ENCODE measurements at places on chromosomes 13 and 19. TPM values are rescaled to one million over a fixed set of nuclear protein-coding genes. Genes with fewer than 3 reads are reported as not detected.

Gene ZIM2
- not detected for total RNA-seq

GRCh38 chr19:56476651-56477428, at the start of gene ZNF667:
TSS of gene ZNF667 (minus strand) at chr19:56477345. CDS start at chr19:56462370, 14,975 bp downstream.
- no peak for DNase-seq

Gene C19orf25
- total RNA-seq, result 15.8 TPM

Gene RPS5
- total RNA-seq, result 1,646 TPM

Gene TEX29
- total RNA-seq, result 0.52 TPM

Gene PLEKHF1
- total RNA-seq, result 37.5 TPM

Gene RUBCNL
- total RNA-seq, result 0.69 TPM

- DNase-seq, result no peak
Measured at GRCh38 chr13:41675306-41675705, 218.0 kb downstream of the RGCC start.

Gene KLK5
- not detected for total RNA-seq

DNA sequence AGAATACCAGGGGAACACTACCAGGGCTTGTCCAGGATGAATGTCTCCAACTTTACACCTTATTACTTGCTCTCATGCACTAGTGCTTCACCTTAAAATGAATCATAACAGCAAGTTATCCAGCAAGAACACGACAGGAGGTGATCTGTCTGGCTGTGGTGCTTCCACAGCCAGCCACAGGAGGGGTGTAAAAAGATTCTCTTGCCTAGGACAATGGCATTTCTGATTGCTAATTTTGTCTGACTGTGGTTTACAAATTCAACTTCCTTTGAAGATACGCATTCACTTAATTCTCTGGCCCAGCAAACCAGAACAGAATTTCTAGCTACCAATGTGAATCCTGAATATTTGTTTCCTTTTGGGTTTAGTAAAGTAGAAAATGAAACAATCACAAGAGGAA, 23.1 kb upstream of the COG3 start:
- no peak for DNase-seq

GRCh38 chr13:35920816-35921215, 210.4 kb downstream of the DCLK1 start:
- no peak for DNase-seq

DNA sequence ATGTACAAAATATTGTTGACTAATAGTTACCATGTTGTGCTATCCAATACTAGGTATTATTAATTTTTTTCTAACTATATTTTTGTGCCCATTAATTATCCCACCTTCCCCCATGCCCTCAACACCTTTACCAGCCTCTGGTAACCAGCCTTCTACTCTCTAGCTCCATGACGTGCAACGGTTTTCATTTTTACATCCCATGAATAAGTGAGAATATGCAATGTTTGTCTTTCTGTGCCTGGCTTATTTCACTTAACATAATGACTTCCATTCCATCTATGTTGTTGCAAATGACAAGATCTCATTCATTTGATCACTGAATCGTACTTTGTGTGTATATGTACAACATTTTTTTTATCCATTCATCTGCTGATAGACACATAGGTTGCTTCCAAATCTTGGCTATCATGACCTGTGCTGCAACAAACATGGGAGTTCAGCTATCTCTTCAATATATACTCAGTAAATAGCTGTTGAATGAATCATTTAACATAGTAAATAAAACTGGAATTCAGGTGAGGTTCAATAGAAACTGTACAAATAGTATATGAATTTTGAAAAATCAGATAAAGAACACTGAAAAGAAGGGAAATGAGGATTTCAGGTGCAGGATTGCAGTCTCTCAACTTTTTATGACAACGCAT, 509.0 kb upstream of the MIR17HG start:
- DNase-seq, result no peak

- DNase-seq, result peak; percentile 71
Measured at GRCh38 chr19:10699650-10700335, 1.4 kb upstream of the QTRT1 start.

Gene LRRC63
- total RNA-seq, result 0.17 TPM

Gene RFX2
- total RNA-seq, result 4.8 TPM

Gene FGF22
- 0.42 TPM for total RNA-seq

Gene SELENOV
- not detected for total RNA-seq

GRCh38 chr19:39195755-39196154, 1.0 kb upstream of the NCCRP1 start:
- no peak for DNase-seq

DNA sequence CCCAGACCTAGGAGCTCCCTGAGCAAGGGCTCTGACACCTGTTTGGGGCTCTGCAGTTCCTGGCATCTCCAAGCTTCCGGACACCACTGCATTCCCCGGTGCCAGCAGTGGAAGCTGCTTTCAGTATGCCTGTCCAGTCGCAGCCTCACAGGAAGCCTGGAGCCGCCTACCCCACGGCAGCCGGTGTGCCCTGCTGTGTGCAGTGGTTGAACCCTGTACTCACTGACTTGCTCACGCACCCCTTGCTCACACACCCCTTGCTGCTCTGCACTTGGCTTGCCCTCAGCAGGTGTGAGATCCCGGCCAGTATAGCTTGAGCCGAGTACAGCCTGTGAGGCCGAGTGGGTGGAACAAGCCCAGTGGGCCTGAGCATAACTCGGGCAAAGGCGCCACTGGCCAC, 70.3 kb downstream of the PIBF1 start:
- no peak for DNase-seq

Gene ERICH4
- not detected for total RNA-seq

Gene LYPD5
- total RNA-seq, result not detected

DNA sequence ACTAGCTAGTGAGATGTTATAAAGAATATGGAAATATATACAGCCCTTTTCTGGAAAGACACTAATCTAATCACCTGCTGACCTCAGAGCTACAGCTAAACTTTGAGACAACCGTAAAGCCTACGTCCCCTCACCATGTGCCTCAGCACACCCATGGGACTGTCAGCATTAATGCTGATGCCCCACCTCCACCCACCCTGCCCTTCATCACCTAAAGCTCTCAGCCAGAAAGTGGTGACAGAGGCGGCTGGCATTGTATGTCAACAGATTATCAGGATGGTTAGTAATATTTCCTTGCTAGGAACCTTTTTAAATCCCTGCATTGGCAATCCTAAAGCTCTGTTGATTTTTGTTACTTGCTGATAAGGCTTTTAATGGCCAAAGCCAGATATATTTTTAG, 1177.9 kb downstream of the DIAPH3 start:
- no peak for DNase-seq

Gene ADGRE3
- total RNA-seq, result not detected

Gene ZNF583
- 1.5 TPM for total RNA-seq

DNA sequence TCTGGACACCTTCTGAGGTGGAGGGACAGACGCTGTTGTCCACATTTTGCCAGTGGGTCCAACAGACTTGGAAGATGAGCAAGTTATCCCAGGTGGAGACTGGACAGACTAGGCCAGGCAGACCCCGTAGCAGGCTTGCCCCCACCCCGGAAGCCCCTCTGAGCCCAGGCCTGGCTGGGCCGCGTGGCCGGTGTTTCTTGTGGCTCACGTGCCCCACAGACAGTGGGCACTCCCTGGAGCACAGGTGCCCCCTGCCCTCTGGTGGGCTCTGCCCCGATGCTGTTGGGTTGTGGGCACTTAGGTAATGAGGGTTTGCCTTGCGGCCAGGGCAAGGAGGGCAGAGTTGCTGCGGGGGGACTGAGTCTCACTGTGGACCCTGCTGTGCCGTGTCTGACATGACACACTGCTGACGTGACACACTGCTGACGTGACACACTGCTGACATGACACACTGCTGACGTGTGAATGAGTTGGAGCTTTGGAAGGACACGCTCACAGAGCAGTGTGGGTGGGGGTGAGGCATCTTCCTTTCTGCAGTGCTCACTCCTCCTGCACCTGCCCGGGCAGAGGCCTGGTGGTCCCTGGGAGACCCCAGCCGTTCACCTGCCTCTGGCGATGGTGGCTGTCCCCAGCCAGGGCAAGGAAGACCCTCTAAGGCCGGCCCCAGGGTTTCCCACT, 25.1 kb downstream of the DOT1L start:
- no peak for DNase-seq

DNA sequence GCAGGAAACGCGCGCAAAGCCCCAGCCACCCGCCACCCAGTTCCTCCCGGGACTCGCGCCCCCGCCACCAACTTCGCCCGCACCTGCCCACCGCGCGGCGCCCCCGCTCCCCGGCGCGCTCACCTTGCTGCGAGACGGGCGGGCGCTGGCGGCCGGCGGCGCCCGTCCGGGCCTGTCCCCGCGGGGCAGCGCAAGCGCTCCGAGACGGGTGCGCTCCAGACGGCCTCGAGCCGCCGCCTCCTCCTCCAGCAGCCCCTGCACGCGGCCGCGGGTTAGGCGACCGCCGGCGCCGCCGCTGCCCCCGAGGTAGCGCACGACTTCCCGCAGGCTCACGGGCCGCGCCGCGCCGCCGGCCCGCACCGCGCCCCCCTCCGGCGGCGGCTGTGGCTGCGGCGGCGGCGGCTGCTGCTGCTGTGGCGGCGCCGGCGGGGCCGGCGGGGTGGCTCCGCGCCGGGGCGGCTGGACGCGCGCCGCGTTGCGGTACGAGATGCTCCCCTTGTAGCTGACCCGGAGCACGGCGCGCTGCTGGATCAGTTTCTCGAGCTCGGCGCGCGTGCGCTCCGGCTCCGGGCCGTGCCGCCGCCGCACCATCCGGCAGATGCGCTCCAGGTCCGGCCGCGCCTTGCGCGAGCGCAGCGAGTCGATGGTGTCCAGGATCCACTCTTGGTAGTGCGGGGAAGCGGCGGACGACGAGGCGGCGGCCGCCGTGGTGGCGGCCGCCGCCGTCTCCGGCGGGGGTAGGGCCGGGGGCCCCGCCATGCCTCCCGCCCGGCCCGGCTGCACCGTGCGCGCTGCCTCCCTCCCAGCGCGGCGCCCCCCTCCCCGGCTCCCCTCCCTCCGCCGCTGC, 666 bp downstream of the SAMD1 start:
- DNase-seq, result peak; percentile 81

GRCh38 chr19:48815870-48816501, 5.2 kb upstream of the BCAT2 start:
- peak; percentile 70 for DNase-seq

DNA sequence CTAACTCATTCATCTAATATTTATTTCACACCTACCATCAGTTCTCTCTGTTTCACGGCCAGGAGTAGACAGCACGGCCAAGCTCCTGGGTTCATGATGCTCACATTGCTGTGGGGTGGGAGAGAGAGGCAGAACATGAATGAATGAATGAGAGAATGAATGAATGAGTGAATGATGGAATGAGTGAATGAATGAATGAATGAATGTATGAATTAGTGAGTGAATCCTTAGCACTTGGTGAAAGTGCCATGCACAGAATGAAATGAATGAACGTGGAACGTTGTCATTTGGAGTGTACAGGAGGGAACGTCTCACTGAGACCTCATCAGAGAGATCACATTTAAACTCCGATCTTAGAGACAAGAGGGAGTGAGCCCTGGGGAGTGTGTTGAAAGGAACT, 11.9 kb upstream of the KIR2DL4 start:
- DNase-seq, result no peak

Gene LMTK3
- 15.6 TPM for total RNA-seq

- DNase-seq, result no peak
Measured at GRCh38 chr19:30428844-30429243, 56.7 kb downstream of the ZNF536 start.

Gene CGB3
- not detected for total RNA-seq

All from CD4-positive, alpha-beta T cell (primary cell).